ENCODE measurements at places on chromosomes 3 and 15.
A peak's percentile ranks its signal among the peaks of the same experiment; 100 is the strongest.

DNA sequence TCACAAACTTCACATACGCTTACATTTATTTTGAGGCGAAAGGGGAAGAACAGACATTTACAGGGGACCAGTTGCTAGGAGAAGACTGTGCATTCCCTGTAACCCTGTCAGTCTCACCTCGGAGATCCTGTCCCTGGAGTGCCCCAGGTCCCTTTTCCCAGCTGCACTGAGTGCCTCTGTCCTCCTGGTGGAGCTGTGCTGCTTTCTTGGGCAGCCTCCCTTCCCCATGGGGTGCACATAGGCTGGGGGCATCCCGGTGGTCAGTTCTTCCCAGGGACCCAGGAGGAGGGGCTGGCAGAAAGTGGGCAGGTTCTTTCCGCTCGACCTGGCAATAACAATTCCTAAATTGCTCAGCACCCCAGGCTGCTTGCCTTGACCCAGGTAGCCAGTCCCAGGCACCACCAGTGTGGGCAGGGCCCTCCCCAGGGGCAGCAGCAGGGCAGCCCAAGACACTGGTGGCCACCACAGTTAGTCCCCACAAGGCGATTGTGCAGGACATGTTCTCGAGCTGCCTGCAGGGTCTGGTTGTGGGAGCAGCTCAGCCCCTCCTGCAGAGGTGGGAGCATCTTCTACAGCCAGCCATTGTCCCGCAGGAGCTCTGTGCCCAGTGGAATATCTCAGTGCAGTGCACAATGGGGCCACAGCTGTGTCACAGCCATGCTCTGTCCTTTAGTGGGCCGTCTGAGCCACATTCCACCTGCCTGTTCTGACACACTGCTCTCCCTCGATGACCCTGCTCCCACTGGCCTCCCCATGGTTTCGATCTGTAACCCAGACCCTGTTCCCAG, 36.3 kb downstream of the APBA2 start:
- DNase-seq: no peak

DNA sequence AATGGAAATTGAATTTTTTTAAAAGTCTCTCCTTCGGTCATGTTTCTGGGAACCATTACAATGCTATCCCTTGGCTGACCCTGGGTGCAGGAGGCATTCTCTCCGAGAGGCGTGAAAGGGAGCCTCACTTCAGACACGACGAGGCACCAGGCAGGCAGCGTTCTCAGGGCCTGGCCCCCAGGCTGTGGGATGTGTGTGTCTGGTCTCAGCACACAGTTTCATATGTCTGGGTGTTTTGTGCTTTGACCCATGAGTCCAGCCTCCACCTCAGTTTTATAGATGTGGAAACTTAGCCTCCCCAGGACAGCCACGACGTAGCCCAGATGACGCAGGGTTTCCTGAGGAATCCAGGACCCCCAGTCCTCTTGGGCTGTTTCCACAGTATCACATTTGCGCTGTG, 34.0 kb downstream of the FGD5 start:
- DNase-seq: no peak

DNA sequence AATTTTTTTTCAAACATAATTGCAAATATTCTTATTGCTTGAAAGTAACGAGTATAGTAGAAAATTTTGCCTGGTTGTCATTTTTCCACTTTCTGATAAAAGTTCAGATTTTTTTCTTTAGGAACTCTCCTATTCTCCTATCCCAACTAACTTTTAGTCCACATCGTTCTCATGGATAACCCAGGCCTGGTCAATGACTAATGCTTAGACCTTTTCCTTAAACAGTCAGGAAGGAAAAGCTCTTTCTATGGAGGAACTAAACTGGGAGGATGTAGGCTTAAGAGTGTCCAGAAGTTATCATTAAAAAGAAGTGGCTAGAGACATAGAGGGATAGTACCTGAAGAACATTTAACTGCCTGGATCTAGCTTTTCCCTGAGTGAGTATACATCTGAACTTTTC, 26.7 kb downstream of the CIP2A start:
- no peak for DNase-seq

DNA sequence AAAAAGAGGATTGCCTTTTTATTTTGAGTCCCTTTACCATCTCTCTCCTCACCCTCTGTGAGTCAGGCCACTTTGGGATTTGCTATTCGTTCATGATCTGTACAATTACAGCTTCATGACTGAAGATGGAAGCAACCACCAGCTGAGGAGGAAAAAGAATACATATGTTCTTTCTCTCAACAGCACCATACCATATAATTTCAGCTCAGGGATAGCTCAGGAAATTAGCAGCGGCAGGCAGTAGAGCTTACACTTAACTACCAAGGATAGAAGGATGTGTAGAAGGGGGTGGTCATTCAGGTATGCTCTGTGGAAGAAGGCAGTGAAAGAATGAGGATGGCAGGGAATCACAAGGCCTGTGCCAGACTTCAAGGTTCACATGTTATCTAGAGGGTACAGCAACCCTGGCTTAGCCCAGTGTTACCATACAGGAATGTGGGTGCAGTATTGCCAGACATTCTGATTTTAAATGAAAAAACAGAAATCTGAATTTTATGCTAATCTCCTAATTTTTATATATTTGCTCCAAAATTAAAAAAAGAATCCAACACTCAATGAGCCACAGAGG, 17.9 kb downstream of the PLS1 start:
- no peak for DNase-seq

GRCh38 chr3:146566138-146566537, 21.7 kb upstream of the PLSCR1 start:
- no peak for DNase-seq

- DNase-seq: no peak
Measured at GRCh38 chr15:32781781-32782180, 64.0 kb downstream of the GREM1 start.

DNA sequence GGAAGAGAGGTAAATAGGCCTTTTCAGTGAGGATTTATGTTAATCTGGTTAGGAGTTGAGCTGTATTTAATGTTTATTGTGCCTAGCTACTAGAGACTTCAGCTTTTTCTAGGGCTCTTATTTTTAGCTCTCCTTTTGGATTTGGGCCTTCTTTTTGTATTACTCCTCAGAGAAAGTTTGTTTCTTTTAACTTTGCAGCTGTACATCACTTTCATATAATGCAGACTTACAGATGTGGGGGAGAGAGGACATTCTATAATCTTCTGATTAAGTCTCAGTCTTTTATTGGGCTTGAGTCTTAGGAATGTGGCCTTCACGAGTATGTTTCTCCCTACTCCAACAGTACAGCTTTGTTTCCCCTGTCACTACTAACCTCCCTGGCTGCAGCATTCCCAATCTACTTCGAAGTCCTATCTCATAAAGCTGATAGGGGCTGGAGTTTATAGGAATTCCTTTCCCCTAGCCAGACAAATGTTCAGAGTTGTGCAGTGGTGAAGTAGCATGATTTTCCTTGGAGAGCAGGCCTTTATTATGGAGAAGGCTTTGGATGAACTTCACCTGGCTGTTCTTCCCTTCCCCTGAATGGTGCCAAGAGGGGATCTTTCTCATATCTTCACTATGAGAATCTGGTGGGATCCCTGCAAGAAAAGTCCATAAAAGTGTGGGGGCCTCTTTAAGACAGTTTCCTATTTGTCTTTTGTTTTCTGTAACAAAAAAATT, 82.2 kb upstream of the CBLB start:
- no peak for DNase-seq

GRCh38 chr3:86991840-86992435, 989 bp upstream of the VGLL3 start:
- DNase-seq: no peak

DNA sequence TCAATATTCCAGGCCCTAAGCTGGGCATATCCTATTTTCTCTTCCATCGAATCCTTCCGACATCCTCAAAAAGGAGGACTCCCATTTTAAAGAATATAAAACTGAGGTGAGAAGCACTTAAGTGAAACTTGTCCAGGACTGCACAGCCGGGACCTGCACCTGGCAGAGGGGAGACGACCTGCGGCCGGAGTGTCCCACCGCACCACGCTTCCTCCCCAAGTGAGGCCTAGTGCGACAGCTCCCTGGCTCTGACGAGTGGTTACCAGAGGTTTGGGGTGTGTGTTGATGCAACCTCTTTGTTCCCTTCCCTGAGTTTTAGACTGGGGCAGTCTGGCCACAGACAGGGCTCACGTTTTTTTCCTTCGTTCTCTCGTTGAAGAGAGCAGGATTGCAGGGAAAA, 24.9 kb upstream of the ATP2B2 start:
- no peak for DNase-seq

GRCh38 chr3:123499322-123499721, 50.4 kb upstream of the ADCY5 start:
- DNase-seq: no peak

DNA sequence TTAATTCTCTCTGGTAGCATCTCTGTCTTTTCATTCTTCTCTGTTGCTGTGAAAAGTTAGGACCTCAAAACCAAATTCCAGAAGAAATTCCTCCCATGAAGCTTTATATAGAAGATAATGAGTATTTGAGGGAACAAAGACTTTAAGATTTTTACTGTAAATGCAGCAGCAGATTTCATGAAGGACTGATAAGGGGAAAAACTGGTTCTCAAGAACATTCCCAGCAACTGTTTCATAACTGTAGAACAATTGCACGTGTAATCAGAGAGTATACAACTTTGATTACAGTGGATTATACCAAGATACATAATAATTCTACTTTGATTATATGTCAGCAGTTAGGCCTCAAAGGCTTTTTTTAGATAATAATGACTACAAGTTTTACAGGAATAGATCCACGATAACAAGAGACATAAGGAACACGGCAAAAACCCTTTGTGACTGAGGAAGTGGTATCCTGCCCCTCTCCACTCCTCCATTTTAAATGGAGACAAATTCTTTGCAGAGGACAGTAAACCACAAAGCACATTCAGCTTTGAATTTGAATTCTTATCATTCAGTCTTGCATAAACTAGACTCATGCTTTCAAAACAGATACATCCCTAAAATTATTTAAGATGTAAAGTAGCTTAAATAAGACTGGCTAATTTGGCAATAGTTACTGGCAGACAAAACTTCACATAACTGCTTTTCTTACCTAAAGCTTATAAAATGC, 42.9 kb upstream of the DIPK2A start:
- no peak for DNase-seq

- no peak for DNase-seq
Measured at GRCh38 chr3:128011140-128011539, 41.1 kb upstream of the SEC61A1 start.

DNA sequence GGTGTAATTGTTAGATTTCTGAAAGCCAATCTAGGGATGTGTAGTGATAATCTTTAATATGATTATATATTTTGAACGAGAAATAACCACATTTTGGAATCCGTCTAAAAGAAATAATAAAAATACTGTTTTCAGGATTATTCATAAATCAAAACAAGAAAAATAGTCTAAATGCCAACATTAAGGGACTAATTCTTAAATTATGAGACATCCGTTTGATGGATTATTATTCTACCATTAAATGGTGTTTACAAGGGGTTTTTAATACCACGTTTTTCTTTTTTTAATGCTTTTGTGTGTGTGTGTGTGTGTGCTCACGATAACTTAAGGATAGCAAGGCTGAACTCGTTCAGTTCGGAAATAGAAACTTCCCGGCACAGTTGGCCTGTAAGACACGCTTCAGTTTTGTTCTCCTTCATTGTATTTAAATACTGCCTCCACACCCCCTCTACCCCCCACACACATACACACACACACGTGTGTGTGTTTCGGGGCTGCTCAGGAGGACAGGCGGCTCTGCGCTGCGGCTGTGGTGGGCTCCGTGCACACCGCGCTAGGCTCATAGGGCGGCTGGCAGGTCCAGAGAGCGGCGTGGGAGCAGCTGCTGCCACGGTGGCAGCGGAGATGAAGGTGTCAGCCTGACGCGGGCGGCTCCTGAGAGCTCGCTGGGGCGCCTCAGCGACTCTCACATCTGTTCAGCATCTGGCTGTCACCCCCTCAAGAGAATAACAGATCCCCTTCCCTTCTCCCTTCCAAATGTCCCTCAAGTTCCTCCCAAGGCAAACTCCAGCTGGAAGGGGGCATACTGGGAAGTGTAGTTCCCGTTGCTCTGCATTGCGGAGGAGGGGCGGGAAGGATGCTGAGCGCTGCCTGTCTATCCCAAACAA, 23.0 kb upstream of the ANP32A start:
- peak; percentile 13 for DNase-seq
